ENCODE measurements at places on chromosomes 11 and 22.
A peak's percentile ranks its signal among the peaks of the same experiment; 100 is the strongest.

- no peak for DNase-seq
Observed at GRCh38 chr11:67998150-67999045, 5.5 kb downstream of the UNC93B1 start.

DNA sequence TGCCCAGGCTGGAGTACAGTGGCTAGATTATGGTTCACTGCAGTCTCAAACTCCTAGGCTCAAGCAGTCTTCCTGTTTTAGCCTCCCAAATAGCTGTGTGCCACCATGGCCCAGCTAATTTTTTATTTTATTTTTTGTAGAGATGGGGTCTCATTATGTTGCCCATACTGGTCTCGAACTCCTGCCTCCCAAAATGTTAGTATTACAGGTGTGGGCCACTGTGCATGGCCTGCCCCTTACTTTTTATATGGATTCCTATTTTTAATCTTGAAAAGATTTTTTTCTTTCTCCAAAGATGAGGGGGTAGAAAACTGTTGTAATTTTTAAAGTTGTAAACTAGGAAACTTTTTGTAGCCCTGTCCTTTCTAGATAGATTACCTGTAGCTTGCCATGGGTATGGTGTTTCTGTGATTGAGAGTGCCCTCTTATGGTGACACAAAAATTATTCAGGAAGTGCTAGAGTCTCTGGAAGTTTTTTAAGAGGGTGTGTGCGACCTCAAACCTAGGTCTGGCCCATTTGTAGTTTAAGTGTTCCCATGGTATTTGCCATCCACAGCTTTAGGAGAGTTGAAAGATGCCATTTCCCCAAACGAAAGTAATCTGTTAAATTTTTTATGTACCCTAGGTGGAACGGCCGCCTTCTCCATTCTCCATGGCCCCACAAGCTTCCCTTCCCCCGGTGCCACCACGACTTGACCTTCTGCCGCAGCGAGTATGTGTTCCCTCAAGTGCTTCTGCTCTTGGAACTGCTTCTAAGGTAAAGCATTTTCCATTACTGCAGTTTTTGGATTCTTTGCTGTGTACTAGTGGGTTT, 32.4 kb downstream of the MCAM start:
- peak; percentile 36 for DNase-seq

- no peak for DNase-seq
Observed at GRCh38 chr22:28604966-28605761, 74.5 kb downstream of the TTC28 start.

DNA sequence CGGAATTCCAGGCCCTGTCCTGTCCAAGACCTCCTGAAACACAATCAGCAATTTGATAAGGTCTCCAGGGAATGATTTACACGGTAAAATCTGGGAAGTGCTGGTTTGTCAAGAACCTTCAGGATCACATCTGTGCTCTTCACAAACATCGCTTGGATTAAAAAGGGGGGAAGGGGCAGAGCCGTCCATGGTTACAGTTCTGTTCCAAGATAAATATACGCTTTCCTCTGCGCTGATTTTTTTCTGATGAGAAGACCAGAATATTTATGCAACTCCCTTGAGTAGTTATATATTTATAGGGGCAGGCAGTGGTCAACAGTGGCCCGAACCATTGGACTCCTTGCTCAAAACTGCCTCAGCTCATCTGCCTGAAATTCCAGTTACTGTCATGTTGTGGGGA, 9.2 kb upstream of the APOL5 start:
- no peak for DNase-seq

DNA sequence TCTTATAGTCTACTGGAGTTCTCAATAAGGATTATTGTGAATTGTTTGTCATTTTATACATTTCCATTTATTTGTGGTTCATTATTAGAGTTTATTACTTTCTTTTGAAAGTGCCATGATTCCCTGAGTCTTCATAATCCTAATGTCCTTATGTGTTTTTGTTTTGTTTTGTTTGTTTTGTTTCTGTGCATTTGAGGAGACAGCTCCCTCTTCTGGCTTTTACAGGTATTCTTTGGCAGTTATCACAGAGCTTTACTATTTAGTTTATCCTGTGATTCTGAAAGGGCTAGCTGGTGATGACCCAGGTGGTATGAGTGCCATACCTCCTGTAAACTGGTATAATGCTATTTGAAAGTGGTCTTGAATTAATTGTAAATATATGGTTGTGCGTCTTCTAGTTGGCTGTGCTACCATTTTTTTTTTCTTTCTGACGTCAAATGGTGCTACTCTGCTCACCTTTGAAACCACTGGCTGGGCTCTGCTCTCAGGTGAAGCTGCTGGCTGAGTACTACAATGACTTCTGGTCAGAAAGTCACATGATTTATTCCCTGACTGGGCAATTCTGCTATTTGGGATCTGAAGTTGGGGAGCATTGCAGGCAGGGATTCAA, 751.2 kb downstream of the JRKL start:
- DNase-seq: no peak

GRCh38 chr11:1138097-1138496, 19.7 kb upstream of the MUC5AC start:
- no peak for DNase-seq

GRCh38 chr11:67118801-67119584, at the start of gene KDM2A:
Gene KDM2A, plus strand, starts transcription at chr11:67119263. Its CDS starts 2,054 bp downstream, at chr11:67121317.
- peak; percentile 99 for DNase-seq

GRCh38 chr11:102014756-102015155, 32.5 kb upstream of the CFAP300 start:
- no peak for DNase-seq

GRCh38 chr11:121890377-121890776, 225.6 kb downstream of the BLID start:
- no peak for DNase-seq

DNA sequence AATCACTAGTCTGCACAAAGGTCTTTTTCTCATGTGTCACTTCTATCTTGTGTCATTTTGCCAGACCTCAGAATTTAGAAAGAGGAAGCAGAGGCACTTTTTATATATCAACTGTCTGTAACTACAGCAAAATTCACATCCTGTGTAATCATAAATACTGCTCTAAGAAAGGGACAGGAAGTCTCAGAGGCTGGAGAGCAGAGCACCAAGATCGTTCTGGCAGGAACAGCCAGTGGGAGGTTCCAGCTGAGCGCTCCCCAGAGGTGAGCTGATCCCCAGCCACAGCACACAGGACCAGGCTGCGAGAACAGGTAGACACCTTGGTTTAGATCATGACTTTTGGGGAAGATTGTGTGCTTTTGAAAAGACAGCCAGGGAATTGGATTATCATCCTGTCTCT, at the start of gene MS4A7:
TSS of gene MS4A7 (plus strand) at position 179 of the 400 bp plus-strand sequence. CDS start 4,610 bp downstream, outside the sequence.
- peak; percentile 41 for DNase-seq
